COLO829 (cell line): ENCODE measurements at places on chromosomes 1 and 21.
A peak's percentile ranks its signal among the peaks of the same experiment; 100 is the strongest.

- DNase-seq = no peak
These were observed 41.5 kb upstream of the DIPK1A start for GRCh38 chr1:93002781-93003180.

DNA sequence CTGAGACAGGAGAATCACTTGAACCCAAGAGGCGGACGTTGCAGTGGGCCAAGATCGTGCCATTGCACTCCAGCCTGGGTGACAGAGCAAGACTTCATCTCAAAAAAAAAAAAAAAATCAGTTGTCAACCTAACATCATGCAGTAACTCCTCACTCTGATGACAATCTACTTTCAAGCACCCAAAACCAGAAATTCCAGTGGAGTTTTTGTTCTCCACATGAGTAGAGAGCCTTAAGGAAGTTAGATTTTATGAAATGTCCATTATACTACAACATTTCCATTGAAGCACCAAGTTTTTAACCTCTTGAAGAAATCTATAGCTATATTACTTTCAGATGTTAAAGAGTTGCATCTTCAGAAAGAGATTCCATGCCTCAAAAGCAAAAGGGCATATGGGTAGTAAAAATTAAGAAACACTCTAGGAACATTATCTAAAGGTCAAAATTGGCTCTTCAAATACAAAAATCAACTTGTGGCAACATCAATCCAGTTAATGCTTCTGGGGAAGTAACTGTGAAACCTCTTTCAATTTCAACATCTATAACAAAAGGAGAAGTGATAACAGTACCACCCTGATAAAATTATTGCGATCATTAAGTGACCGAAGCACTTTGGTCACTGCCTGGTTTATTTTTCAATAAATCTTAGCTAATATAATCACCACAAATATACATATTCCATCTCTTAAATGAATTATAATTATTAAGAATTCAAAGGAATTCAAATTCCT, 7.7 kb downstream of the LPGAT1 start:
- DNase-seq = no peak

GRCh38 chr1:211742889-211743529, 67.6 kb upstream of the NEK2 start:
- no peak for DNase-seq

DNA sequence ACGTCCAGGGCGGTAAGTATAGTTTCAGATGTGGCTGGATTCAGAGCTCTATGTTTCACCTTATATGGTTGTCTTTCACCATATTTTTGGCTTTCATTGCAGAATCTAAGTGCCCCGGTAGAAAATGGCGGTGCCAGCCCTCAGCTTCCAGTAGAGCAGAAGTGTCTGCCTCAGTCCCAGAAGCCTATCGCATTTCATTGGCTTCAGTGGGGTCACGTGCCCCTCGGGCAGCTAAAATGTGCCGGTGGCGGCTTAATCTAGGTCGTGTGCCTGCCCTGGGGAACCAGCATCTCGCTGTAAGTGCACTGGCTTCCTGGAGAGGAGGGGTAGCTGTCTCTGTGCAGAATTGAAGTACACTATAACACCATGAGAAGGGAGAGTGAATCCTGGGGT, 107.4 kb upstream of the MAGI3 start:
- DNase-seq = no peak

GRCh38 chr1:59570524-59570923, 244.2 kb upstream of the HOOK1 start:
- no peak for DNase-seq

DNA sequence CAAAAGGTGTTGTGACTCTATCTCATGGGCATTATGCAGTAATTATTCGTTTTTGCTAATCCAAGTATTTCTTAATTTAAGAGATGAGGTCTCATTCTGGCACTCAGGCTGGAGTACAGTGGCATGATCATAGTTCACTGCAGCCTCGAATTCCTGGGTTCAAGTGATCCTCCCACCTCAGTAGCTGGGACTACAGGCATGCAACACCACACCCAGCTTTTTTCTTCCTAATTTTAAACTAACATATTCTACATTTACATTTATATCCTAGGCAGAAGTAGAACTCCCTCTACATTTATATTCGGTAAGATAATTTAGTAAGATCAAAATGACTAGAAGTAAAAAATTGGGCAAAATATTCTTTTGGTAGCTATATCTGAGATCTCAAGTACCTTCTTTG, 50.5 kb upstream of the RBM34 start:
- DNase-seq = no peak

GRCh38 chr1:224149709-224150108, 33.3 kb upstream of the DEGS1 start:
- no peak for DNase-seq

- DNase-seq = peak; percentile 85
These were observed 18.0 kb downstream of the TOR3A start for GRCh38 chr1:179099891-179100290.

- no peak for DNase-seq
These were observed 285.0 kb downstream of the LRRC40 start for GRCh38 chr1:69920426-69920825.

DNA sequence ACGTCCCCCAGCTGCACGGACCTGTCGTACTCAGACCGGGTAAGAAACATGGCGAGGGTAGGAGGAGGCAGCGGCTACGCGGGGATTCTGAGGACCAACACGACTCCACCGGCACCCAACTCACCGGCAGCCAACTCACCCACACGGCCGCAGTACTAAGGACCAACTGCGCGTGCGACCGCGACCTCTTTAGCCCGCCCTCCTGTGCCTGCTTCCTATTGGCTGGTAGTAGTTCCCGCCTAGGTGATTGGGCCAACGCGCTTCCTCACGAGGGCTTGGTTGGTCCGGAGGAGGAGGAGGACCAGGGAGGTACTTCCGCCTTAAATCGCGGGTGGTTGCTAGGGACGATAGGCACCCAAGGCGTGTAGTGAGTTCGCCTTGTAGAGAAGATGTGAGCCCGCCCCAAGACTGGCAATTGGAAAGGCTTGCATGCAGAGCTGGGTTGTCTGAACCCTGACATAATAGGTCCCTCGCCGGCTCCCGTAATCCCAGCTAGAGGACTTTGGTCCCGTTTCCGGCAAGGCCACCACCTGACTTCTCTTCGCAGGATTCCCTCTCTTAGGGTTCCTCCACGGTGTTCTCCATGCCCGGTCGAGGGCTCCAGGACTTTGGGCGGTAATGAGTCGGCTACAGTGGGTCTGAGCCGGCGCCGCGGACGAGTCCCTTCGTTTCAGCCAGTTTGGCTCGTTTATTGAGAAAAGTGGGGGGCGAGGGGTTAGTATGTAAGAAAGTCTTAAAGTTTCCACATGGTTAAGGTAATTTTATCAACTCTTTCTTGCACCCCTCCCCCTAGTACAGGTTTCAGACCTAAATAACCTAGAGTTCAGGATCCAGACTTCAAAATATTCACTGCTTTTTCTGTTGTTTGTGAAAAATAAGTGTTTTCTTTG, at the start of gene PSMA5:
Gene PSMA5 (minus strand): TSS at position 168 of the 890 bp plus-strand sequence. CDS start 118 bp downstream, at position 50.
- DNase-seq = peak; percentile 82

DNA sequence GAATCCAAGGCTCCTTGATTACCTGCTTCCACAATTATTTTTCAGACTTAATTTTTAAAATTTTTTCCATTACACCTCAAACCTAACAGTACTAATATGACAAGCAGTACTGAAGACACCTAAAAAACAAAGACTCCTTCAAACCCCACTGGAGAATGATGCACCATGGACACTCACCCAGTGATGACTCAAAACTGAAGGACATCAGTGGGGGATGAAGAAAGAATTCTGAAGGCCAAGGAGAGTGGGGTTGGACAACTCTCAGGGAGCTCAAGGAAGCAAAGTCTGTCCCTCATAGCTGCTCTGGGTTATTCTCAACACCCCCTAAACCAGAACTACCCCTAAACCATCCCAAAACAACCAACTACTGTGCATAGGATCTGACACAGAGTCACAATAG, 2.4 kb upstream of the ARHGAP29 start:
- DNase-seq = no peak

GRCh38 chr1:212488436-212489283, 55.9 kb downstream of the NENF start:
- DNase-seq = no peak

DNA sequence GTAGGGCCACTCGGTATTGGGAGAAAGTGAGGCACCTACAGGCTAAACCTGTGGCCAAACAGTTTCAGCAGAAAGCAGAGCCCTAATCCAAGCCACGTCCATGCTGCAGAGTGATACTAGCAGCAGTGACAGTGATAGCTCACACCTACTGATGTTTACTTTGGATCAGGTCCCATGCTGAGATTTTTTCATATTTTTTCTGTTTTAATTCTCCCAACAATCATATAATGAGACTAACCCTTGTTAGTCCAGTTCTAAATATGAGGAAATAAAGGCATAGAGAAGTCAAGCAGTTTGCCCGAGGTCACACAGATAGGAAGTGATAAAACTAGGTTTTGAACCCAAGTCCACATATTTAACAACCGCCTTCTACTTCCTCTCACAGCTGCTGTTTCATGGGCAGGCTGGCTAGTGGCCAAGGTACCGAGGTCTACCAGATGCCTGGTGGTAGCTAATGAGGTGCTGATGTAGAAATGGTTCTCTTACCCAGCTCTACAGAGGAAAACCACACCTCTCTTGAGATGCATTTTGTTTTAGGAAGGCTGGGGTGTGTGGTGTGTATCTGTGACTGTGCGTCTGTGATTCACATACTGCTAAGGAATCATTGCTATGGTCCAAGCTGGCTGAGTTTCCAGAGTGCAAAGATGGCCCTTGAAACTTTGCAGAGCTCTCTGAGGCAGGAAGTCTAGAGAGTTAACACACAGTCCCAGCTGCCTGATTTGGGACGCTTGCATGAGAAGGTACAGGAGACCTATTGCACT, 80.3 kb upstream of the ARTN start:
- DNase-seq = no peak

- no peak for DNase-seq
These were observed 22.9 kb upstream of the PKN2 start for GRCh38 chr1:88661188-88661587.

DNA sequence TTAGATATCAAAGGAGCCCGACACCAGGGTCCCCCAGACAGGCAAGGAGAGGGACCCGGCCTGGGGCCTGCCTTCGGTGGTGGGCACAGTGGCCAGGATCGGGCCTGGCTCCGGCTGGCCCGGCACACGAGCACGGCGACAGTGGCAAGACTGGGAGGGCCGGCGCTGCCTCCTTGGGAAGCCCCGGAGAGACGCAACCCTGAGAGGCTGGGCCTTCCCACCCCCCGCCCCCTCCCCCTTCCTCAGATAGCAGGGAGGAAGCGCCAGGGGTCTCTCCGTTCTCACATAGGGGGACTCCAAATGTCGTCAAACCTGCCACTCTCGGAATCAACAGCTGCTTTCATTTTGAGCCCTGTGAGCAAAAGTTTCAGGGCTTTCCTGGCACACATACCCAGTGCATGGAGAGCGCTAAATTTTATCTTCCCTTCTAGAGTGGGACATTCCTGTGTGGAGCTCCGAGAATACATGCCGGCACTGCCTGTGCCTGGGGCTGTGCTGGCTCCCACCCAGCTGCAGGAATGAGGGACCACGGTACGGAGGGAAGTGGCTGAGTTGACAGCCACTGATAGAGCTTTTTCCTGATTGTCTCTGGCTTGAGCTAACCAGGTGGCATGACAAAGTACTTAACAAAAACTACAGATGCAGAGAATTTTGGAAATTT, 62.4 kb downstream of the CD247 start:
- no peak for DNase-seq

DNA sequence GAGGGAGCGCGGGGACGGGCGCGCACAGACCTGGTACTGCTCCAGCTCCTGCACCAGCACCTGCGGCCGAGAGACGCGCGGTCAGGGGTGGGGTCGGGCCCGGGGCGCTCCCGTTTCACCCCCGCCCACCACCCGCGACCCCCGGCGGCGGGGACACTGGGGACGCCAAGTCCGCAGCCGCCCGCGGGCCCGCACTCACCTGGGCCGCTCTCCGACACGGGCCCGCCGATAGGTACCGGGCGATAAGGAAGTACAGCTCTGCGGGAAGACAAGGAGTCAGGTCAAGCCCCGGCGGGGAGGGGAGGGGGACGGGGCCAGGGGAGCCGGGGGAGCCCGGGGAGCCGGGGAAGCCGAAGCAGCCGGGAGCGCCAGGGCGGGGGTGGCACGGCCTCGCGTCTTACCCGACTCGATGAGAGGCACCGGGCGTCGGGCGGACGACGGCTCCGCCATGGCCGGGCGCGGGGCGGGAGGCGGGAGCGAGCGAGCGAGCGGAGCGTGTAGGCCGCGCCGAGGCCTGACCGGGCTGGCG, 326 bp downstream of the BRWD1 start:
- DNase-seq = no peak

DNA sequence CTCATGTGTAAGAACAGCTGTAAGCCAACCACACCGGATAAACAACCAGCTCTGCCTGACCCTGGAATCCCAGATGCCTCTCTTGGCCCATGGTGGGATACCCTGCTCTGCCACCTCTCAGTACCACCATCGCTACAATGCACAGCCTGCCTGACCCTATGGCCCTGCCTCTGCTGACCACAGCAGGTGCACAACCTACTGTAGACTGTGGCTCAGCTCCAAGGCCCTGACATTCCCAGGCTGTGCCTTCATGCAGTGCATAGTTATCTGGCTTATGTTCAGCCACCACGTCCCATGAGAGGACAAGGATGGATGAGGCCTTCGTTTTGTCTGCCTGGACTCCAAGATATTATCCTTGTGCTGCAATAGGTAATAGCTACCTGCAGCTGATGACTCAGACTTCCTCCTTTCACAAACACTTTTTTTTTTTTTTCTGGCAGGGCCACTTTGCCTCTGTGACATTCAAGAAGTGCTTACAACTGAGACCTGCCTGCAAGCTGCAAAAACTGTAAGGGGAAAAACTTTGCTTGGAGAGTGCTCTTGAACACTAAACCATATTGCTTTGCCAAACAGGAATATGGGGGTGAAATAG, 177.7 kb downstream of the URB2 start:
- DNase-seq = no peak

DNA sequence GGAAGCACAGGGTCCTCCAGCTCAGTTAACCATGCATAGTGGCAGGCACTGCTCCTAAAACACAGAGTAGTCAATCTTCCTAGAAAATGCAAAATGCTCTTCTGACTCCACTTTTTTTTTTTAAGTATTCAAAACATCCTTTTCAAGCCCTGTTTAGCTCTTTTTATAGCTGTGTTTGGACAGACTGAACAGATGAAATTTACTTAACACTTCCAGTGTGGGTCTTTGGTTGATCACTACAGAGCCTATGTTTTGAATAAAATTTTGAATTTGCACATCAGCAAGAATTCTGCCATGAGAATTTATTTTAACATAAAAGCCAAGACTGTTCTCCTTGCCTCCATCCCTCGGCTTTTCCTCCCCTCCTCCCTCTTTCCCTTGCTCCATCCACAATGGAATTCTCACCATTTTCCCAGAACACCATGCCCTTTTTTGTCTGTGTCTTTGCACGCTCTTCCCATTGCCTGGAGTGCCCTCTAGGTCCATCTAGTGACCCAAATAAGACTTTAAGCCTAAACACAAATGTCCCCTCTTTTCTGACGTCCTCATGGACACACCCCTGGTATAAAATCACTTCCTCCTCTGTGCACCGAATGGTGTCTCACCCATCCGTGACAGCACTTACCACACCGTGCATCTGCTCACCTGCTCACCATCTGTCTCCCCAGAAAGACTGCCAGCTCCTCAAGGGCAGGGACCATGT, 24.0 kb upstream of the CPT2 start:
- DNase-seq = no peak

DNA sequence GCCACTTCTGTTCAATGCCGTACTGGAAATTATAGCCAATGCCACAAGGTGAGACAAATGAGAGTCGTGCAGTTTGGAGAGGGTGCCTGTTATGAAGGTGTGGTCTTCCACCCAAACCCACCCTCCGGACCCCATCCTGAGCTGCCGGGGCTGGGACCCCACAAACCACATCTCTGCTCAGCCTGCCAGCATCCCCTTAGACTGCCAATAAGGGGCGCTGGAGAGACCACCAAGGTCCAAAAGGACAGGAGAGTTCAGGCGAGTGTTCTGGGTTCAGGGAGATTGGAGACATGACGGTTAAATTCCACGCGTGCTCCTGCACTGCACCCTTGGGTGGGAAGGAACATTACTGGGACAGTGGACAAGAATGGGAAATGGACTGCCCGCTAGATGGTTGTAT, 48.7 kb upstream of the COL18A1 start:
- DNase-seq = no peak
